Fibroblast of skin of back (primary cell): ENCODE measurements at places on chromosomes 6 and 20.
A peak's percentile ranks its signal among the peaks of the same experiment; 100 is the strongest.

GRCh38 chr6:4371207-4371921, 236.0 kb upstream of the ECI2 start:
- peak; percentile 90 for DNase-seq

DNA sequence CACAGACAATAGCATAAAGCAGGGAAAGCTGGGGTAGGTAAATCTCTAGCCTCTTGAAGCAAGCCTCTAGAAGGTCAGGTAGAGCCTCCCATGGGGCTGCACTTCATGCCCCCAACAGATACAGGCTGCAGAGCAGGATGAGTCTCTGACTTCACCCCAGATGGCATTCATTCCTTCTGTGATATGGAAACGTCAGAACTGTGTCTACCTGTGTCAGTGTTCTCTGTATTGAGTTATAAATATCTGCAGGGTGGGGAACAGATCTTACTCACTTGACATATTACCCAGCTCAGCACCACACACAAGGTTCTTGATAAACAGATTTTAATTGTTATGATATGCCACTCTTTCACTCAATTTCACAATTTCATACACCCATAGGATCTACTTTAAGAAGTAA, 2.1 kb downstream of the LGSN start:
- DNase-seq = no peak

DNA sequence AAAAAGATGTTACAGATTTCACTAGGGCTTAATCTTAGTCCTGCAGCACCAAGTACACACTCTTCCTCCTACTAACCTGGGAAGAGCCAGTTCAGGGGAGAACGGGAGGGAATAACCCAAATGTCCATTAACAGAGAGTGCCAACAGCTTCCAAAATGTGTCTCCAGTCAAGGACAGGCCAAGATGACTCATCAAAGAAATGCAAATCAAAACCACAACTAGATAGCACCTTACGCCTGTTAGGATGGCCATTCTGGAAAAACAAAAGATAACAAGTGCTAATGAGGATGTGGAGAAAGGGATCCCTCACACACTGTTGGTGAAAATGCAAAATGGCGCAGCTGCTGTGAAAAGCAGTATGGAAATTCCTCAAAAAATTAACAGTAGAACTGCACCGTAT, 3.8 kb upstream of the MAS1L start:
- no peak for DNase-seq

- peak; percentile 98 for DNase-seq
Observed at GRCh38 chr6:39812853-39813533, 20.8 kb downstream of the DAAM2 start.

DNA sequence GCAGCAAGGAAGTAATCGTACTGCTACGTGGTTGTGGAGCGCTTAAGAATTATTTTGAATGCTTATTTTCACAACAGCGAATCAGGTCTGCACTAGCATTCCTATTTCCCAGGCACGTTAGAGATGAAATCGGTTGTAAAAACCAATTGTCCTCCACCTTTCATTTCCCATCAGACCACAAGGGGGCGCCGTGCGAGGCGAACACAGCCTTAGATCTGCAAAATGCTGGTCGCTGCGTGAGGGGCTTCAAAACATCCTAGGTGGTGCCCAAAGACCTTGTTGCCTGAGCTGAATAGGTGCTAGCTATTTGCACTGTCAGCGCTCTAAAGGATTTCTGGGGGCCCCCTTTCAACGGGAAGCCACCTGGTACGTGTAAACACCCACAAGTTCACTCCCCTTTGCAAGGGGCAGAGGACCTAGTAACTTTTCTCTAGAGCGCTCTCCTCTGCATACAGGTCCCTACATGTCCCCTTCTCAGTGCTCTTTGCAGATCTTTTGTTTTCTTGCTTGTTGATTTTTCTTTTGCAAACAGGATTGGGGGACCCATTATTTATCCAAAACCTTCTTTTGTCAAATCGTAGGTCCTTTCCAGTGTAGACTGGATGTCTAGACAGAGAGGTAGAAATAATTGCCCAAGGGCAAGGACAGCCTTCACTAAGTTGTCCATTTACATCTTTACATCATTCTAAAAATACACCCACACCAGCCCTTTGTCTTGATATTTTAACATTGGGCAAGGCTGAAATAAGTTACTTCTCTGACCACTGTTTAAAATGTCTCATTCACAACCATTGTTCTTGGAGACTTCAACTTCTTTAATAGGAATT, 59.8 kb downstream of the NEDD9 start:
- DNase-seq = peak; percentile 44

DNA sequence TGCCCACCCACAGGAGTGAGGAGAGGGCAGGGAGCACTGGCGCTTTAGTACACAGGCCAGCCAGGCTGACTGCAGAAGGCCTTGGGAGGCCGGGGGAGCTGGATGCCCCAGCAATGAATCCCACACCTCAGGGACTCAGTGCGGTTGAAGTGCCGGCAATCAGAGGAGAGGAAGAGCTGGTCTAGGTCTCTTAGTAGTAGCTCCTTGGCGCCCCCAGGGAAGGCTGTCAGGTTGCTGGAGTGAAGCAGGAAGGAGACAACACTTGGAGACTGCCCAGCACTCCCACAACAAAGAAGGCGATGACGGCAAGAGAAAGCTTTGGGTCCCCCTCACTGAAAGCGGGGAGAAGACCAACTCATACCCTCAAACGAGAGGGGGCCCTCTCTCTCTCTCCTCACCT, 8.3 kb upstream of the TNXB start:
- no peak for DNase-seq

DNA sequence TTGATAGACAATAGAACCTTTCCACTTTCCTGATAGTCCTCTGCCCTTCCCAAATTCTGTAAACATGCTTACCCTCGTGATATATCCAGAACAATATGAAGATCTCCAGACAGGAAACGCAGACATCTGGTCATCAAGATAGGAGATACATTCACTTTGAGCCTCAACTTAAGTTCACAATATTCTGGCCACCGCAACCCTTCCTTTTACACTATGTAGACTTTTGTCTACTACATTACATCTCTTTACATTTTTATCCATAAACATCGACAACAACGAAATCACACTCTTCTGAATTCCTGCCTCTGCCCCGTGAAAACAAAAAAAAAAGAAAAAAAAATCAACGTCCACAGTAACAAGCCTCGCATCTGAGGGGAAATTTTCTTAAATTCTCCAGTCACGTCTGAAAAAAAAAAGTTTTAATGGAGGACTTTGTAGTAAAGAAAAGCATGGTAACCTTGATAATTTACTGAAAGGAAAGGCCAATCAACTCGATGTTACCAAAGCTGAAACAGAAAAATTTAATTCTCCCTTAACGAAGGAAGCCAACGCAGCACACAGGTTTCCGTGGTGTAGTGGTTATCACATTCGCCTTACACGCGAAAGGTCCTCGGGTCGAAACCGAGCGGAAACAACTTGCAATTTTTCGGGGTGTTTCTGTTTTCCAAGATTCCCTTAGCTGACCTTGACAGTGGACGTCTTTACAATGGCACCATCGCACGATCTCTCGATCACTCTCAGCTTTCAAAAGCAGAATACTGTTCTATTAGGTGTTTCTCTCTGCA, 21.8 kb downstream of the POM121L2 start:
- no peak for DNase-seq

- DNase-seq = peak; percentile 13
Observed at GRCh38 chr6:122289762-122290539, 109.5 kb upstream of the HSF2 start.

DNA sequence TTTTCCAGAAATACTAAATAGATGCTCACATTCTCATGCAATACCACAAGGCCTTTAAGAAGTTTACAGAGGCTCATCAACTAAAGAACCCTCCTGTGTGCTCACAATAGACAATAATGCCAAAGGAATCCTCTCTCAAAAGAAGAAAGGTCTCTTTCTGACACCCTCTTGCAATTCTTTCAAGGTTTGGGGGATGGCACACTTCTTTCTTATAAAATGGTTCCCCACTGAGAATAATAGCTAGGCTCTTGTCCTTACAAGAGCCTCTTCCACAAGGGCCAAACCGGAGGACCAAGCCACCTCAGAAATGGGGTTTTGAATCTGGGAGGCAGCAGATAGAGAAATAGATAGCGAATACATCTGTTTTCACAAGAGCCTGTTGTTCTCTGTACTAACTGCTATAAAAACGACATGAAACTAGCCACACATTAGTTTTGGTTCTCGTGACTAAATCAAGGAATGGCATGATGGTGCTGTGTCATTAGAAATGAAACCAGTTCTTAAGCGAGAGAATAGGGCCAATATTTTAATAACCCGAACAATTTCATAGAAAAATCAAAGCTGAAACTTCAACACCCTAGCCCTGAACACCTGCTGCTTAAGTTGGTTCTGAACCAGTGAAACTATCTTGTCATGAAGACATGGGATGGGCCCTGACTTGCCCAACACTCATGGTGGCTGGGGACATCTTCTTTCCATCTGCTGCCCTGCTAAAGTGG, 81.1 kb downstream of the PRDM1 start:
- DNase-seq = no peak

- DNase-seq = peak; percentile 9
Observed at GRCh38 chr20:46087161-46087560, 2.6 kb downstream of the NCOA5 start.

DNA sequence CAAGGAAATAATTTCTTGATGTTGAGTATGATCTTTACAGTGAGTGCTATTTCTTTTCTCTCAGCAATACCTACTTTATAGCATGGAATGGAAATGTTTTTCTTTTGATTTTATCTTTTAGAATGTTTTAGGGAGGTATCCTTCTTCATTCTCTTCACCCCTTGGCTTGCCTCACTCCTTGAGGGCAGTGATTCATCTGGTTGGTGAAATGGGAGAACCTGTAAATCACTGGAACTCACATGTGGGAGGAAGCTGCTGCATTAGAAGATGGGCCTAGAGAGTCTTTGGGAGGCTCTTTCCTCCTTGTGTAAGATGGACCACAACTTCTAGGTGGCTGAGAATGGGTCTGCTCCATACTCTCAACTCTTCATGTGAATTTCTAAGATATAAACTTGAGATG, 244.8 kb upstream of the SYNCRIP start:
- no peak for DNase-seq
